ENCODE measurements at places on chromosomes 2 and 18.

- DNase-seq = no peak
These were observed 26.7 kb downstream of the PTPN2 start for GRCh38 chr18:12857215-12857905.

DNA sequence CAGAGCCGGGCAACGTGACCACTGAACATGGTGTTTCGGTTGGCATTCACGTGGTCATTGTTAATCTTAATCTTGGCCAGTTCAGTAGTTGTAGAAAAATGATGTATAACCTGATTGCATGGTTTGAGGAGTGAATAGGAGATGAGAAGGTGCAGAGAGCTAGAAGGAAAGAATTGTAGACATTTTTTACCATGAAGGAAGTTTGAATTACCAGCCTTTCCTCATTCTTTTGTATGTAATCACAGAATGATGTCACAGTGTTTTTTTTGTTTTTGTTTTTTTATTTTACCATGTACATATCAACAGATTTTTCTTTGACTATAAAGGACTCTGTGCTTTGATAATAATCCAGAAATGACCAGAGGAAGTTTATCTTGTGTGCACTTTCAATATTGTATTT is 126.3 kb downstream of the LTBP1 start:
- no peak for DNase-seq

GRCh38 chr2:176926453-176926852 is 286.1 kb upstream of the HNRNPA3 start:
- no peak for DNase-seq

GRCh38 chr2:176960061-176960460 is 252.5 kb upstream of the HNRNPA3 start:
- no peak for DNase-seq

- no peak for DNase-seq
These were observed 161.5 kb downstream of the PTGR3 start for GRCh38 chr18:75047240-75047961.

DNA sequence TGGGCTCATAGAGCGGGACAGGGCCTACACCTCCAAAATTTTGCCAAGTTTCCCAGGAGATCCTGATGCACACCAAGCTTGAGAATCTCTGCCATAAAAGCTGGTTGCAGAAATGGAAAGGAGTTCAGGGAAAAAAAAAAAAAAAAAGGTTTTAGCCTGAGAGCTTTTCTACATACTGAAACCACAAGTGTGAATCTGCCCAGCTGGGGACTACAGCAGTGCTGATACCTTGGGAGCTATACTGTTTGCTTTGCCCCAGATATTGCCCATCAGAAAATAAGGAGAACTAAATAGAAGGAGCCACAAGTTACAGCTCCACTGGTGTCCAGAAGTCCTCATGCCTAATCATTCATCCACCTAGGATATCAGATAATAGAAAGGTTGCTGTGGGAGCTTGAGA is 38.4 kb upstream of the NCKAP5 start:
- no peak for DNase-seq

GRCh38 chr2:212672186-212672585 is 133.6 kb upstream of the ERBB4 start:
- DNase-seq = no peak

Measured in ELF-1 (cell line).